Activated T-cell treated with anti-CD3 and anti-CD28 coated beads, Interleukin-2, amount 50 U/mL, for 72 hours (primary cell): ENCODE measurements at places on chromosomes 11 and 22.

DNA sequence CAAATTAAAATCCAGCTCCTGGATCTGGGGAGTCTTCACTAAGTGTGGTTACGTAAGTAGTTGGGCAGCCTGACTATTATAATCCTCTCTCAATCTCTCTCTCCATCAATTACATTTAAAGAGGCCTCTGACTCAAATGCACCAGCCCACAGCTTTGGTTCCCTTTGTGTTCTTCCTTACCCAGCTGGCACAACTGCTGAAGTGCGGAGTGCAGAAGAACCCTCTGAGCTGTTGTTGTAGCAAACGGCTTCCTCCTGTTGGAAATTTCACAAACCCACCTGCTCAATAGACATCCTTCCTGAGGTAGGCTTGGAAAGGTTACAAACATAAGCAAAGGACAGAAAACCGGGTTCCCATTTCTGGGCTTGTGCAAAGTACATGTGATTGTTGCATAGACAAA is 17.0 kb upstream of the SORL1 start:
- DNase-seq = no peak

GRCh38 chr22:48782811-48783511 is 1044.7 kb downstream of the BRD1 start:
- no peak for DNase-seq

DNA sequence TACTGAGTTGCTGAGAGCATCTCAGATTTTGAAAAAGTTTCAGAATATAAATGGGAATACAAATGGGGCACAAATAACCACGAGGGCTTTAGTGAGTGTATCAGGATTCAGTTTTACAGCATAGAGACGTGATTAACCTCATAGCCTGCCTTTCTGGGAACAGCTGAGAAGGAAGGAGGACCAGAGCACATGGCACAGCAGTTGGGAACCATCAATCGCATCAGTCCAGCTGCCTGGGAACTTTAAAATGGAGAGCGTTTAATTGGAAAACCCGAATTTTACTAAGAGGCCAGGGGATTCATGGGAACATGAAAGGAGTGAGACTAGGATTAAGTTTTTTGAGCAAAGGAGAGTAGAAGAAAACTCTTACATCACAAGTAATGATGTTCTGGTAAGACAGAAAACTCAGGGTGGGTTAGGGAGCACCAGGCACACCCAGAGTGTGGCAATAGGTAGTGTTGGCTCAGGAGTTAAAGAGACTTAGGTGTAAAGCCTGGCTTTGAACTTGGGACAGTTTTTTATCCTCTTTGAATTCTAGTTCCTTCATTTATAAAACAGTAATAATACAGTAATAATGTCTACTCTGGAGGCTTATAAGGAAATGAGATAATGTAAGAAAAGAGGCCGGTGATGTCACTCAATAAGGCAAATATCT is 40.2 kb downstream of the FZD4 start:
- DNase-seq = no peak

- no peak for DNase-seq
These were observed 60.2 kb downstream of the LRRC32 start for GRCh38 chr11:76610371-76610770.

- DNase-seq = peak; percentile 49
These were observed 49.0 kb upstream of the AMPD3 start for GRCh38 chr11:10405865-10406592.
